BE2C (cell line): ENCODE measurements at places on chromosomes 7 and 10.

GRCh38 chr7:16563281-16564022 lies 36.8 kb downstream of the LRRC72 start:
- DNase-seq = no peak

GRCh38 chr7:120064565-120064964 lies 208.4 kb upstream of the KCND2 start:
- no peak for DNase-seq

GRCh38 chr7:8228068-8228467 lies 33.9 kb downstream of the ICA1 start:
- DNase-seq = no peak

- no peak for DNase-seq
Measured at GRCh38 chr10:127908106-127908958, 1.4 kb downstream of the PTPRE start.

DNA sequence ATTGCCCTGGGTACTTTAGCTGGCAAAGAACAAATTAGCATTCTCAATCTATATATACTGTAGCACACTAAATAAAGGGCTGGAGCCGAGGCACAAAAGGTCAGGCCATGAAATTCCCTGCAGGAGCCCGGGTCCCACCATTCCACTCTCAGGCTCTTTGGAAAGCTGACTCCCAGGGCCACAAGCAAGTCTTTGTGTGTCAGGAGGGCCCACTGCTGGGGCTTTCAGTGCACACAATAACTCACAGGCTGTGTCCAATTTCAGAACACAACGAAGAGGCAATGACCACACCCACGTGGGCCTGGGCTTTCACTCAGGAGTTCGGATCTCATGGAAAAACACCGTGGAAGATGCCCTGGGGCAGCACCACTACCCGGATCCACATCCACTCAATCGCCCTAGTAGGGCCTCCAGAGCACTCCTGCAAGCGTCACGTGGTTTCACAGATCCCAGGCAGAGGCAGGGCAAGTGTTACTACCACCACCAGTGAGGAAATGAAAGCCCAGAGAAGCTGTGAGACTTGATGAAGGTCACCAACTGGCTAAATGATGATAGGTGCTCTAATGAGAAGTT lies 60.3 kb downstream of the COBL start:
- DNase-seq = no peak

DNA sequence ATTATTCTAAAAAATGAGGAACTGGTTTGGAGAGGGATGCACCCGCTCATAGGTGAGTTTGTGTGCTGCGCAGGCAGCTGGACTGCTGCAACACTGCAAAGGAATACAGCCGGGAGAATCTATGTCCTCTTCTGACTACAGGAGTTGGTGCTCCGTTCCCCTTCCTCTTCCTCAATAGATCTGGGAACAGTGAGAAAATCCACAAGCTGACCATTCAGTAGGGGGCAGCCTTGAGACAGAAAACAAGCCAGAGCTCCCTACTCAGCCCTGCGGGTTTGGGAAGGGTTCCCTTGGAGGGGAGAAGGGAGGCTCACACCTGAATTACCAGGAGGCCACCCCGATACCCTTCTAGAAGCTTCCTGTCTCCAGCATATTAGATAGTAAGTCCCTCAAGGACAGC lies 87.3 kb upstream of the FOXI2 start:
- peak; percentile 11 for DNase-seq

- no peak for DNase-seq
Measured at GRCh38 chr10:95388539-95388938, 97.7 kb upstream of the PDLIM1 start.

DNA sequence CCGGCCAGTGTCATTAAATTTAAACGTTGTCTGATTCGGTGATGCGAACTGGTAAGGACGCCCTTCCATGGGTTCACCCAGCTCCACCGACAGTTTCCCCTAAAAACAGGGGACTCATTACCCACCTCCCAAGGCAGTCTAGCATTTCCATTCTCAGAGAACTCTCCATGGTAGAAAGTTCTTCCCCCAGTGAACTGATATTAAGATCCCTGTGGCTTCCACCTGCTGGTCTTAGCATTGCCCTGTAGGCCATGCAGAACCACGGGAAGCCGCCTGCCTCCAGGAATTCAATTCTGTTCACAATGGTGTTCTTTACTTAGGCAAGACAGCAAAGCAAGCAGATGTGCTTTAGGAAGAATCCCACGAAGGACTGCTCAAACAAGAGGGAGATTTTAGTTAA lies 128.9 kb upstream of the NANOS1 start:
- no peak for DNase-seq

- DNase-seq = no peak
Measured at GRCh38 chr10:114940735-114941134, 2.7 kb downstream of the TRUB1 start.

- no peak for DNase-seq
Measured at GRCh38 chr10:104734433-104734832, 93.3 kb downstream of the SORCS3 start.

DNA sequence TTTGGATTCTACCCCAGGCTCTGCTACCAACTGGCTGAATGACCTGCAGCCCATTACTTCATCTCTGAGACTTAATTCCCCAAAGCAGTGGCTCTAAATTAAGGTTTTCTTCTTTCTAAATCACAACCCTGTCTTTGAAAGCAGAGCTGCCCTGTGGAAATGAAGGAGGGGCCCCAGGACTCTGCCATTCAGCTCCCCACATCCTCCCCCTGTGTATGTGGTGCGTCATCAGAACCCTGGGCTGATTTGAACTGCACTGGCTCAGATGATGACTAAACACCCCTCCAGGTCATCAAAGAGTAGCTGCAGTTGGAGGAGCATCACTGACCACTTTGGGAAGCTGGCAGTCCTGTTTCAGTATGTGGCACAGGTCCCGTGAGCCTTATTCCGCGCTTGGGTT lies 46.6 kb downstream of the BPGM start:
- no peak for DNase-seq

DNA sequence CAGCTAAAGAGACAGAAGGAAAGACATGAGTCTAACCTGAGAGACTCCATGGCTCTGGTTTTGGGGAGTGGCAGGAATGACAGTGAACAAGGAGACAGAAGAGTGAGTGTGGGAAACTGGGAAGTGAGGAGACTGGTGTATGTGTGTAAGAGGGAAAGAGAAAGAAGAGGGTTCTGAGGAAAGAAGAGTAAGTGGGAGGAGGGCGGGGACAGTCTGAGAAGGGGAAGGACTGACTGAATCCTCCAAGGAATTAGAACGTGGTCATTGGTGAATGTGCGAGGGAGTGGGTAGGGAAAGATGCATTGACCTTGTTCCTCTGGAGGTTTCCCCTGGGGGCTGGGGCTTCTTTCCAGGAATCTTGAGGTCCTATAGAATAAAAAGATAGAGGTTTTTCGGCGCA lies 26.6 kb downstream of the WNT8B start:
- DNase-seq = no peak

- DNase-seq = no peak
Measured at GRCh38 chr10:78891741-78892140, 177.0 kb upstream of the ZMIZ1 start.

GRCh38 chr10:25082276-25083204 lies 66.1 kb downstream of the THNSL1 start:
- no peak for DNase-seq

DNA sequence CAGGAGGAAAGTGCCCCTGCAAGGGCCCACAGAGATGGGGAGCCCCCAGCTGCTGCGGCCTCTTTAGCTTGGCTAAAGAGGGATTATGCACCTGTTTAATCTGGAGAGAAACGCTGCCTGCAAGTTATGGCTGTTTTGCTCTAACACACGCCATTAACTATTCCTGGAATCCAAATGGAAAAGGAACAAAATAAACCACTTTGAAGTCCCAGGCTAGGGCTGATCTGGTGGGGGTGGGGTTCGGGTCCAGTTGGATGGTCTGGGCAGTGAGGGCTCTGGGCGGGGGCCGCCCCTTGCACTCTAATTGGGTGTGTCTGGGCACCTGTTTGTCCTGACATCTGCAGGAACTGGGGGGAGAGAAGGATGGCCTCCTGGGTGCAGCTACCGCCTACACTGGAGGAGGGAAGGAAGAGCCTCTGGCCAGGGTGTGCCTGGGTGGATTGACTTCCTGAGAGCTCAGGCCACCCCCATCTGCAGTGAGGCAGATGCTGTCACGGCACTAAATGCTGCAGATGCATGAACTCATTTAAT lies 300.6 kb downstream of the ZEB1 start:
- DNase-seq = no peak

- DNase-seq = peak; percentile 49
Measured at GRCh38 chr10:42734536-42734935, 48.1 kb upstream of the BMS1 start.

- DNase-seq = no peak
Measured at GRCh38 chr10:14409247-14409646, 78.5 kb upstream of the FRMD4A start.

DNA sequence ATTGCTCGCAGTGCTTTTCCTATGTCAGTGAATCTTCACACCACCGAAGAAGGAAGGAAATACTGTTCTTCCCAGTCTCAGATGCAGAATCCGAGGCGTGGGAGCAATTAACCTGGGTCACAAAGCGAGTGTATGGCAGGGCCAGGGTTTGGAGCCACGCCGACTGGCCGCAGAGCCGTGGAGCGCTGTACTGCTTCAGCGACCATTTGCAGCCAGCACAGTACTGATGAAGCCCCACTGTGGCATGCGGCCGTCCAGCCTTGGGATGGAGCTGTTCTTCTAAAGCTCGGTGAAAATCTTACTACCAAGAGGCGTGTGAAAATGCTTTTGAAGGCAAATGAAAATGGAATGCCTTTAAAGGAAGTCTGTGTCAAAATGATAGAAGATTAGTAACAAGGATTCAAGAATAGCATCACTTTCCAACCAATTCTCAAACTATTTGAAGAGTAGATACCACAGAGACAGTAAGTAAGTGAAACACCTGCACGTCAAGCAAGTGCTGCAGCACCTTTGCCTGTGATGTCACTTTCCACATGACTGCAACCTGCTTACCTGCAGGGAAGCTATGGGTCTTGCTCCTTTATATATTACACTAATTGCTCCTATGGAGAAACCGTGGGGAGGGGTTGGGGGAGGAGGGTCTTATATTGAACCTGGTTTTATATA lies 4.9 kb downstream of the PPP2R2D start:
- no peak for DNase-seq

GRCh38 chr7:7159063-7159658 lies 23.2 kb upstream of the C1GALT1 start:
- no peak for DNase-seq
